Cortex of kidney (tissue), 1 donor: ENCODE measurements at places on chromosomes 1 and 21.

DNA sequence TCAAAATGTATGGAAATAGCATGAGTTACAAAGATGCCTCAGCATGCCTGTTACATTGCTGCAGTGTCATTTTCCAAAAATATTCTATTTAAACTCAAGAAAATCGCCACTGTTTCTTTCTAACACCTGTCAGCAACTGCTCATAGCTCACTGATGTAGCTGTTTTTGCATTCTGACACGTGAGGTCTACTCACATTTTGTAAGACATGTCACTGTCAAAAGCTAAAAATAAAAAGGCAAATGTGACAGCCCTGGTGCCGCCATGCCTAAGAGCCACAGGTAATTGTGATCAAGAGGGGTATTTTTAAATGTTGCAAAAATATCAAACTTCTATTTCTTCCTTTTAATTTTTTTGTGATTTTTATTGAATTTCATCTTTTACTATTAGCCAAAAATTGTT, 556.2 kb upstream of the TMPRSS15 start:
- DNase-seq: no peak

- DNase-seq: no peak
Observed at GRCh38 chr1:47214549-47214948, 17.5 kb downstream of the TAL1 start.

- no peak for DNase-seq
Observed at GRCh38 chr1:226494092-226494609, 54.4 kb upstream of the STUM start.

DNA sequence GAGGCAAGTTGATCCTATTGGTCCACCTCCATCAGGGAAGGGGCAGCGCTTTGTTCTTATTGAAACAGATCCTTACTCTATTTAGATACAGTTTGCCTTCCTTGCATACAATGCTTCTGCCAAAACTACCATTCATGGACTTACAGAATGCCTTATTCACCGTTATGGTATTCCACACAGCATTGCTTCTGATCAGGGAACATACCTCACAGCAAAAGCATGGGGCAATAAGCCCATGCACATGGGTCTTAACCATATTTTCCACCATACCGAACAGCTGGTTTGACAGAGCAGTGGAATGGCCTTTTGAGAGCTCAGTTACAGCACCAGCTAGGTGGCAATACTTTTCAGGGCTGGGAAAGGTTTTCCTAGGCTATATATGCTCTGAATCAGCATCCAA, 544.8 kb upstream of the ADGRL4 start:
- DNase-seq: no peak

- no peak for DNase-seq
Observed at GRCh38 chr1:209815490-209815889, 9.5 kb upstream of the IRF6 start.
